ENCODE measurements at places on chromosomes 12 and 14.

DNA sequence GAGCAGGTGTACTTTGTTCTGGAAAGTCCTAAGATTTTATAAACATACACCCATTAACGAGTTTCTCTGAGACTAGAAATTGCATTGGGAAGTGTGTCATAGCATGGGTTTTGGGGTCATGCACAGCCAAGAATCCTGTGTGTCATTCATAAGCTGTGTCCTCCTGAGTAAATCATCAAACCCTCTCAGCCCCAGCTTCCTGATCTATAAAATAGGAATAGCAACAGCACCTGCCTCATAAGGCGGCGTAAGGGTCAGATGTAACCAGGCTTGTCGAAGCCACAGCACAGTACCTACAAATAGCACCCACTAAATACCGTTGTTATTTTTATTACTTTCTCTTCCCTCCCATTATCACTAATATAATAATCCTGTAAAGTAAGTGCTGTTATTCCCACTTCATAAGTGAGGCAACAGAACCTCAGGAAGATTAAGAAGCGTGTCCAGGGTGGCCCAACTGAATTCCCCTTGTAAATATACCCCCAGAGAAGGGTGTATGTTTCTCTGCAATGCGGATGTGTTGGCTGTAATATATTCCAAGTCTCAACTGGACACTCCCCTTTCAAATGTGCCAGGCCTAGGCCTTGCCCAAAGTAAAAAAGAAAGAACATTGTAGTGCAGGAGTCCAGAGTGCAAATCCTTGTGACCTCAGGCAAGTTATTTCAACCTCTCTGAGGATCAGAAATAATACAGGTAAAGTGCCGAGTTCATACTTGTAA is 188.3 kb upstream of the BCL2L14 start:
- DNase-seq, result no peak

DNA sequence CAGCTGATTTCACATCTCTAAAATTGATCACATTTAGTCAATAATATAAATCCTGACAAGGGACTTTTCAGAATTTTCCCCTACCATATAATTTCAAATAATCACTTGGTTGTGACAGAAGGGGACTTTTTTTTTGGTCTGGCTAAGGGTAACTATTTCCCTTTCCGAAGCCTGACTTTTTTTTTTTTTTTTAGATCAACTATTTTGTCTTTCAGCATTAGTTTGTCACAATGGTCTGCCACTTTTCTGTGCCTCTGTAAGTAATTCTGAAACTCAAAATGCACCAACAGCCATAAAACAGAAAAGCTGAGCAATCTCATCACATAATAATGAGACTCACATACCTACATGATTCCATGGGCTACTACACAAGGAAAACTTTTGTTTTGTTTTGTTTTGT is 266.4 kb downstream of the SSPN start:
- DNase-seq, result no peak

- DNase-seq, result no peak
Observed at GRCh38 chr12:43370263-43370662, 181.7 kb downstream of the ADAMTS20 start.

GRCh38 chr14:72947366-72948160 is 21.3 kb downstream of the DCAF4 start:
- DNase-seq, result no peak

DNA sequence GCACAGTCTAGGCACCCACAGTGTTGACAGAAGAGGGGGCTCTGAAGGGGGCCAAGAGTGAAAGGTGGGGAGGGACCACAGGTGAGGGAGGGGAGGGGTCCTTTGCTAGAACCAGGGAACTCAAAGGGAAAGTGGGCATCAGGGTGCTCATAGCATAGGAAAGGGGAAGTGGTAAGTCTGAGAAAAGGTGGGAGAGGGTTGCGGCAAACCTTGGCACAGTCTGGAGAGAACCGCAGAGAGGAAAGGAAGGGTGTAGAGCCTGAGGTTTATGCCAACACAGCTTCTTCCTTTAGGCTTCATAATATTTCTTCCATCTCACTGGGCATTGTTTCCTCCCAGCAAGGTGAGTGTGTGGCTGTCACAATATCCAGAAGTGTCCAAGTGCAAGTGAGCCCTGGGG is 11.5 kb upstream of the PLEK2 start:
- DNase-seq, result no peak

DNA sequence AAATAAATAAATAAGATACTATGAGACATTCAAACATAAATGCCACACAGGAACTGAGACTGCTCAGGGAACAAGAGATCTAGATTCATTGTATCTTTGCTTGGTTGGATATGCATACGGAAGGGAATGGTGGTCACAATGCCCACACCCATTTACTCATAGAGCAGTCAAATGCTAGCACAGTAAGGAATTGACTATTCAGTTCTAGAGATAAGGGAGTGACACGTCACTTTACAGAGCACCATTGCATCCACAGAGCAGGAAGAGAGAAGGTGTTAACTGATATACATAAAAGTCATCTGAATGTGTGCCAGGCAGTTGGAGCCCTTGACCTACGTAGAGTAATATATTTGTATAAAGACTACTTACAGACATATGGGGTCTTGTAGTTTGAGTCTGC is 530.0 kb upstream of the NOVA1 start:
- DNase-seq, result no peak

- no peak for DNase-seq
Observed at GRCh38 chr14:106003351-106003750, 477.0 kb downstream of the TMEM121 start.

DNA sequence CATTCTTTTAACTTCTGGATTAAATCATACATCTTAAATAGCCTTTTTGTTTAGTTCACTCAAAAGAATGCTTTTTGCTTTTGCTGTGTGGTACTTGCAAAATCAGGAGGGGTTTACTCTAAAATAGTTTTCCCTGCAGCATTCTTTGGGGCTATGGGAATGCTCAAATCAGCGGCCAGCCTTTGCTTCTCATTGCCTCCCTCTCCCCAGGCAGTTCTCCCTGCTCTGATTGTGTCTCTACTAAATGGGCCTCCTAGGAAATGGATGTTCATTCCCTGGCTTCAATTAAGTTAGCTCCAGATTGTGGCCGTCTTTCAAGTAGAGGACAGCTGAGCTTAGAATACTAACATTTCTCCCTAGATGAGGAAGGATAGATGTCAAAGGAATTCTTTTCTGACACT is 4.4 kb downstream of the TULP3 start:
- no peak for DNase-seq

DNA sequence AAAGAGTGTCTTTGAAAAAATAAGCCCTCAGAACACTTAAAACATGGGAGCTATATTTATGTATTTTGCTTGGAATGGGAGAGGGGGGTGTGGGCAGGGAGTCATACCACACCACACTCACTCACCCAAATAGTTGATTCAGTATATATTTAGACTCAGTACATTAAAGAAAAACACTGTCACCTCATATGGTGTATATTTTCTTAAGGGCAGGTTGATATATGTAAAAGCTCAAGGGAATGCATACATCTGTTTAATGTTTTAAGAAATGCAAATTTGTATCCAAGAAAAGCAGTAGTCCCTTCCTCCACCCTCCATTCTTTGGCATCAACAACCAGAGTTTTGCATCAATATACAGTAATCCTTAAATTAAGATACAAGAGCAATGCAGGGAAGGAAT is 1.4 kb downstream of the NFYB start:
- no peak for DNase-seq

DNA sequence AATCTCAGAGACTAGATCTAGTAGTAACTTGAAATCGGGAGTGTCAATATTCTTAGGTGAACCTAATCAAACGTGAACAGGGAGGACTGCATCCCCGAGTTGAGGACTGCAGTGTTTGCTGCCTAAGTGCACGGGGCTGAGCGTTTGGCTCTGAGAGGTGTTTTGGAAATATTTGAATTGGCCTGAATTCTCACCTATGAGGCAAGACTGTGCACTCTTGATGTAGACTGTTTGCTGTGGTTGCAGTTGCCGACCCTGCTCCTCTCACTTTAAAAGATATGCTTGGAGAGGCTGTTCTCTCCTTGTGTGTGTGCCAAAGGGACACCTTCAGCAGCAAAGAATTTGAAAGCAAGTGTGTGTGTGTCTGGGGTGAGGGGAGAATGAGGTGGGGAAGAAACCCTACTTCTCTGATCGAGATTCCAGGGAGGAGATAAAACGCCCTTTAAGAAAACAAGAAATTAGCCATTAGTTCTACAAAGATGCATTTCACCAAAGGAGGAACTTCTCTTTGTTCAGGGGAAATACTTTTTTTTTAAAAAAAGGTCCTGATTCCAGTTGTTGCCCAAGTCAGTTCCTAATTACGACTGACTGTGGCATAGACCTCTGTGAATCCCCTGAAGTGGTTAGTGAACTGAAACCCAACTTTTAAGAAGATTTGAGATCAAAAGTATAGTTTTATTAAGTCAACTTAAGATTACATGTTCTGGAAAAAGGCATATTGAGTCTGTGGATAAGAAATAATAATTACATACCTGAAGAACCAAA is 106.6 kb downstream of the DYRK2 start:
- DNase-seq, result no peak

DNA sequence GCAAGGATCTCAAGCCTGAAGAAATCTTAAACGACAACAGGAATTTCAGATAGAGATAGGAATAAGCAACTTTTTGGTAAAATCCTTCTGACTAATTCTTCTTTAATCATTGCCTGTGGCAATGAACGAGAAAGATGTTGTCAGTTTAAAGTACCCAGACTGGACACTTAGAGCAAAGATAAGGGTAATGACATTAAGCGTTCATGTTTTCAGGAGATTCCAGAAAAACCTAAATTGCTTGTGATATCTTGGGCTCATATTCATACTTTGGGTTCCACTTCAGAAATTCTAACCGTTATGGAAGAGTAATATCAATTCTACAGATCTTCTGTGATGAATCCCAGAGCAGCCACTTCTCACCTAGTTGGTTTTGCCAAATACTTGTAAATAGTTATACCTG is 73.7 kb upstream of the RHOJ start:
- no peak for DNase-seq

DNA sequence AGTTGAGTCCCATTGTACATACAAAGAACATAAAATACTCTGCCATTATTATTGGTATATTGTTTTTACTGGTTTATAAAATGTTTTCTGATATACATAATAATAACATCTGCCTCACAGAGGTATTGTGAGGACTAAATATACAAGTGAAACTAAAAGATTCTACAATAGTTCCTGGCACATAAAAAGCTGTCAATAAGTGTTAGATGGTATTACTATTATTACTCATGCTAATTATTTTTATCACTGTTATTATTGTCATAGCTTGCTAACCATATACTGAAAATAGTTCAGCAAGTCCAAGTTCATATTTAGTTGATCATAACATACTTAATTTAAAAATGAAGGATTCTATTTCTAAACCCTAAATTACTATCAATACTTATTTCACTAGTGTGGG is 34.4 kb downstream of the BTG1 start:
- DNase-seq, result no peak

DNA sequence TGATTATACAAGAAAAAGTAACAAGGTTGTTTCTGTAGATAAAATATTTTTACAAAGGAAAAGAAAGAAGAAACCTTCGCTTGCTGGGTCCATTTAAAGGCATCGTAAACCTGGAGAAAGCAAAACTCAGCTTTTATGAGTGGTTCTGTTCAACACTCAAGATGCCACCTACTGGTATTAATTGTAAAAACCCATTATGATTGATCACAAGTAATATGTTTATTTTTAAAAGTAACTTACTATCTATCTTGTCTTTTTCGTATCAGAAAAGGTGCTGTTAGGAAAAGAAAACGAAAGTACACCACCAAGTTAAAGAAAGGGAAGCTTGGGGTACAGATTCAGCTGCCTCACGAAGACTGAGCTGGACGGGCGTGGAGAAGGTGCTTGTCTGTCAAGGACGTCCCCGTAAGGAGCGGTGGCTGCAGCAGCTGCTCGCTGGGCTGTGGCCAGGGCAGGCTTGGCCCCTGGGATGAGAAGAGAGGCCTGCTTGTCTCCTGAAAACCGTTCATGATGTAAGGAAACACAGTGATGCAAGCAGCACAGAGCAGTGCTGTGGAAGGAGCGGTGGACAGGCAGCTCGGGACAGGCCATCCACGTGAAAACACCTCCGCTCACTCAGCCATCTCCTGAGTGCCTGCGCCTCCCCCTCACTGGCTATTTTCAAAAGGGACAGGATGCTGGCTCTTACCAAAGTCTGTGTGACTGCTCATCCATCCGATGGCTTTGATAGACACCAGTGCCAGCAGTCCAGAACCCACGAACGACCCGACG is 25.0 kb downstream of the SLC15A4 start:
- DNase-seq, result no peak

DNA sequence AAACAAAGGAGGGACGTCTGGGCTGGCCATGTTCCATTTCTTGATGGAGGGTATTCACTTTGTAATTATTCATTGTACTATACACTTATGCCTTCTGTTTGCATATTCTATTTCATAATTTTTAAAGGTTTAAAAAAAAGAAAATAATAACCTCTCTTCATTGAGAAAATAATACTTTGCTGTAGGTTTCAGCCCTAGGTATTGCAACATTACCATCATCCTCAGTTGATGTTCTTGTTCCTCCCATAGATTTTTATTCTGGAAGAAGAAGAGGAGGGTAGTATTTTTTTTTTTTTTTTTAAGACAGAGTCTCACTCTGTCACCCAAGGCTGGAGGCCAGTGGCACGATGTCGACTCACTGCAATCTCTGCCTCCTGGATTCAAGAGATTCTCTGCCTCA is 54.7 kb downstream of the PHLDA1 start:
- DNase-seq, result no peak

DNA sequence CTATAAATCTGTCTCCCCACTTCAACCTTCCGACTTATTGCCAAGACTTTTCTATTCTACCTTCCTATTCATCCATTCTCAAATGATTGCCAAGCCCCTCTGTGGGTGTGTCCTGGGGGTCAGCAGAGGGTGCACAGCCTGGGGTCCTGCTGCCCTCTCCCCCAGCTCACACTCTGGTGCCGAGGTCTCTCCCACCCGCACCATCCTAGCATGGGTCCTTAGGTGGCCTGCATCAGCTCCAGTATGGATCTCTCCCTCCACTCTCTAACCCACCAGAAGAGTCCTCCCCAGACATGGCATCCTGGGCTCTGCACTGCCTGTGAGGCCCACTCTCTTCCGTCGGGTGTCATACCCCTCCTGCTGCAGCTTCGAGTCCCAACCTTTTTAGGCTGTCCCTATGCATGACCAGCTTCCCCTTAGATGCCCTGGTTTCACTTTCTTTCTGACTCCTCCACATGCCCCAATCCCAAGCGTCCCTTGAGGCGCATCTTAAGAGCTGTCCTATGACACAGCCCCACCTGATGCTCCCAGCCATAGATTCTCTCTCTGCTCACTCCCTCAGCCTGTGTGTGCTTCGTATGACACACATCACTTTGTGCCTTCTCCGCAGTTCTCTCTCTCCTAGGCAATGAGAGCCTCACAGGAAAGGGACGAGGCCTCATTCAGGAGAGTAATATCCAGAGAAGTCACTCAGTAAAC is 43.9 kb downstream of the GIT2 start:
- DNase-seq, result no peak

- no peak for DNase-seq
Observed at GRCh38 chr12:65529771-65530435, 251.4 kb downstream of the MSRB3 start.

DNA sequence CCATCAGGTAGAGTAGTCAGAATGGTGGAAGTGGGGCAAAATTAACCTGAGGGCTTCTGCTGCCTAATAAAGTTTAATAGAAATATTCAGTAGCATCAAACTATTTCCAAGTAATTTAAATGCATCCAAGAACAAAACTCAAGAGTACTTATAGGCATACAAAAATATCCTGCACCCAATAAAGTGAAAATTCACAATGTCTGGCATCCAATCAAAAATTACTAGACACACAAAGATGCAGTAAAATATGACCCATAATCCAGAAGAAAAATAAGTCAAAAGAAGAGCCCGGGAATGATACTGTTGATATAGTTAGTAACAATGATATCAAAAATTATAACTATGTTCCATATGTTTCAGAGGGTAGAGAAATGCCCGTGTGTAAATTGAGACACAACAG is 95.3 kb downstream of the TMEM117 start:
- no peak for DNase-seq
